ENCODE measurements at places on chromosomes 5 and 9.

- no peaks in the 10 kb centered on the region for H3K36me3 ChIP-seq
- no peak overlapping the region for H3K27ac ChIP-seq
- no peak for DNase-seq
- H3K27me3 ChIP-seq = no peaks in the 10 kb centered on the region
- H3K4me3 ChIP-seq = no peak overlapping the region
- H3K4me1 ChIP-seq = peaks cover 3% of the 10 kb centered on the region
Measured at GRCh38 chr9:75071530-75072122, 16.3 kb downstream of the NMRK1 start.

- peaks cover 39% of the 10 kb centered on the region for H3K27me3 ChIP-seq
- H3K36me3 ChIP-seq = no peaks in the 10 kb centered on the region
- DNase-seq = no peak
- H3K27ac ChIP-seq = no peak overlapping the region
- H3K4me3 ChIP-seq = no peak overlapping the region
- no peaks in the 10 kb centered on the region for H3K4me1 ChIP-seq
Measured at GRCh38 chr9:124163760-124164255, 93.9 kb upstream of the NEK6 start.

DNA sequence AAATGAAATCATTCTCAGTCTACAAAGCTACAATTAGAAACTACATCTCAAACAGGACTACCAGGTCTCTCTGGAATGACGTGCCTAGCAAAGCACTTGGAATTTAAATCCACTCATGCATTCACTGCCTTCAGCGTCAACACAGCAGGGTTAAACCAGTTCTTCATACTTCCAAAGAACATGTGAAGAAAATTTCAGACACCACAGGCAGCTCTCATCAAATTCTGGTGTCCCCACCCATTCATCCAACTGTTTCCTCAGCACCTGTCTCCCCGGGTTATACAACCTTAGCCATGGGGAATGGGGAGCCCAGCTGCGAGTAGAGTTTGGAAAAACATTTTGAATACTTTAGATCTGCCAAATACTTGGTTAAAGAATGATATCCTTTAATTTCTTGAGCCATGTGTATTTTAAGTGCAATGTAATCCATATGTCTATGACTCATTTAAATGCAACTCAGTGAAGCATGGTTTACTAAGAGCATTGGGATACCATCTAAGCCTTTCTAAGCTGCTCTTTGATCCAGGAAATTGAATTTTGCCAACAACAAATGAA is 17.5 kb downstream of the ADAM19 start:
- peaks cover 4% of the 10 kb centered on the region for H3K36me3 ChIP-seq
- no peak for DNase-seq
- H3K4me1 ChIP-seq = peaks cover 2% of the 10 kb centered on the region
- no peak overlapping the region for H3K4me3 ChIP-seq
- no peaks in the 10 kb centered on the region for H3K27me3 ChIP-seq
- H3K27ac ChIP-seq = no peak overlapping the region

DNA sequence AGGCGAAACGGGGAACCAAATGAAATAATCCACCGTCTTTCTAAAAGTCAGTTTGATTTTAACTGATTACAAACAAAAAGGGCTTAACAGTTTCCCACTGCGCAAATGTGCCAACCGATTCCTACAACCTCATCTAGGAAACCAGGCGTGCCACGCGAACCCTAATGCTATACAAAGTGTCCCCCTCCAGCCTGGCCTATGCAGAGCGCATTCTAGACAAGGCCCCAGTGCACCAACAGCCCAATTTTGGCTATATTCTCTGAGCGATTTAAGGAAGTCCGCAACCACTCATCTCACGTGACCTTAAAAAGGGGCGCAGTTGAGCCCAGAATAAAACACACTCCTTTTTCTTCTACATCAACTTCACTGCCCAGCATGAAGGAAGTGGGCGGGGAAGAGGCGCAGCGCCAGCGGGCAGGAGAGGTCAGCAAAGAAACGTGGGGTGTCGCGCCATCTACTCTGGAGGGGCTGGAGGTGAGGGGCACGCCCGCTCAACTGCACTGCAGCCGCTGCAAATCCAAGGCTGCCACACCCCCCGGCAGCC is 779 bp downstream of the FAM13B start:
- DNase-seq = no peak
- peak overlapping the region; percentile 99 for H3K4me3 ChIP-seq
- no peaks in the 10 kb centered on the region for H3K27me3 ChIP-seq
- H3K27ac ChIP-seq = peak overlapping the region; percentile 99
- H3K36me3 ChIP-seq = peaks cover 5% of the 10 kb centered on the region

DNA sequence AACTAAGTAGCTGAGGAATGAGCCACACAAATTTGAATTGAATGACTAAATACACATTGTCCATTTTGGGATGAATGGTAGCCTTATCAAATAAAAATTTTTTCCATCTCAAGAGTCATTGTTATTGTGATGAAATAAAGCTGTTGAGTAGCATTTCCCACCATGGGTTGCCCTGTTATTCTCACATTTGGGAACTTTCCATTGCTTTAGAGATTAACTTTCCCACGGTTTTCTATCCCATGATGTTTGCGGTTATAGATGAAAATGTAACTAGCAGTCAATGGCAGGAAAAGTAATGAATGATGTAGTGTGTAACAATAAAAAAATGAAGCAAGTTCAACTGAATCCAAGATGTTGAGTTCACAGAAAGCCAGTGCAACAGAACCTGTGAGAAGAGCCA is 59.9 kb upstream of the PLPP1 start:
- no peaks in the 10 kb centered on the region for H3K36me3 ChIP-seq
- H3K4me1 ChIP-seq = peaks cover 37% of the 10 kb centered on the region
- DNase-seq = no peak
- H3K27me3 ChIP-seq = no peaks in the 10 kb centered on the region
- no peak overlapping the region for H3K4me3 ChIP-seq
- H3K27ac ChIP-seq = no peak overlapping the region

DNA sequence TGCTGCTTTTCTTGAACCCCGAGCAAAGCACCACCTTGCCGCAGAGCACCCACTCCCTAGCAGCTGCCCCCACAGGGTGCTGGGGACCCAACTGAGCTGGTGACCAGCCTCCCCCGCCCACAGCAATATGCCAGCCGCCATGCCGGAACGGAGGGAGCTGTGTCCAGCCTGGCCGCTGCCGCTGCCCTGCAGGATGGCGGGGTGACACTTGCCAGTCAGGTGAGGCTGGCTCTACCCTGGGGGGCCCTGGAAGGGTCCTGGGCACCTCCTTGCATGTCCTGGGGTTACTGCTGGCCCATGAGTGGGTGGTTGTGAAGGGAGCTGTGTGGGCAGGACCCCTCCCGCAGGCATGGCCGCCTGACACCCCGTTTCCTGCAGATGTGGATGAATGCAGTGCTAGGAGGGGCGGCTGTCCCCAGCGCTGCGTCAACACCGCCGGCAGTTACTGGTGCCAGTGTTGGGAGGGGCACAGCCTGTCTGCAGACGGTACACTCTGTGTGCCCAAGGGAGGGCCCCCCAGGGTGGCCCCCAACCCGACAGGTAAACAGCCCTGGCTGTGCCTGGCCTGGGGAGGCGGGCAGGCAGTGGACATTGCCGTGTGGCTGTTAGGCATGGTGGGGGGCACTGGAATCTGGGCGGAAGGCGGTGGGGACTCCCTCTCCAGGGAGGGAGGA is 7.2 kb downstream of the EGFL7 start:
- DNase-seq = no peak
- no peaks in the 10 kb centered on the region for H3K27me3 ChIP-seq
- H3K36me3 ChIP-seq = no peaks in the 10 kb centered on the region
- H3K27ac ChIP-seq = no peak overlapping the region

DNA sequence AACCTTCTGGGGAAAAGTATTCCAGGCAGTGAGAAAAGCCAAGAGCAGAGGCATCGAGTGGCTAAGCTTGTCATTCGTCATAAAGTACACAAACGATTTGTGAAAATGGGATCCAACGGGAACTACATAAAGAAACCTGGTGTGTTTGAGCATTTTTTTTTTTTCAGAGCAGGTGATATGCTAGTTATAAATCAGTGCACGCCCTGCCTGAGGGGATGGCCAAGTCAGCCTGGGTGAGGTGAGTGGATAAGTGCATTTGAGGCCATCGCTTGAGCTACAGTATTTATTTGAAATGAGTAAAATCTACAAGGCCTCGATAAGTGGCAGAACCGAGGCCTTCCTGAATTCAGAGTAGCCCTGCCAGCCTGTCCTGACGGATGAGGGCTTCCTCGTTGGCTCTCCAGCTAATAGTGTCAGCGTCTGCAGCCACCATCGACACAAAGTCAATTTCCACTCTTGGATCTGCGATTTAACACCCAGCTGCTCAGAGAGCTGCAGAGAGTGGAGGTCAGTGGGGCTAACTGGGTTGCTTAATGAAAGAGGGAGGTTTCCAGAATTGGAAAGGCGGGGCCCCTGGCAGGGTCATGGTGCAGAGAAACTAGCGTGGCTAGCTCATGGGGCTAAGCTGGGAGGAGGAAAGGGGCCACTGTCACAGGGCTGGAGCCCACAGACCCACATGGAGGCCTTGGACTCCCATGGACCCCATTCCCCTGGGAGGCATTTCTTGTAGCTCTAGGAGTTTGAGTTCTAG is 27.3 kb downstream of the PPARGC1B start:
- H3K27ac ChIP-seq = peak overlapping the region; percentile 41
- no peaks in the 10 kb centered on the region for H3K36me3 ChIP-seq
- H3K4me1 ChIP-seq = peaks cover 15% of the 10 kb centered on the region
- H3K4me3 ChIP-seq = no peak overlapping the region
- DNase-seq = no peak

GRCh38 chr5:120624021-120624563 is 160.0 kb downstream of the PRR16 start:
- no peaks in the 10 kb centered on the region for H3K36me3 ChIP-seq
- H3K4me1 ChIP-seq = peaks cover 9% of the 10 kb centered on the region

GRCh38 chr9:75930730-75931321 is 40.4 kb downstream of the PCSK5 start:
- no peaks in the 10 kb centered on the region for H3K27me3 ChIP-seq
- DNase-seq = no peak

DNA sequence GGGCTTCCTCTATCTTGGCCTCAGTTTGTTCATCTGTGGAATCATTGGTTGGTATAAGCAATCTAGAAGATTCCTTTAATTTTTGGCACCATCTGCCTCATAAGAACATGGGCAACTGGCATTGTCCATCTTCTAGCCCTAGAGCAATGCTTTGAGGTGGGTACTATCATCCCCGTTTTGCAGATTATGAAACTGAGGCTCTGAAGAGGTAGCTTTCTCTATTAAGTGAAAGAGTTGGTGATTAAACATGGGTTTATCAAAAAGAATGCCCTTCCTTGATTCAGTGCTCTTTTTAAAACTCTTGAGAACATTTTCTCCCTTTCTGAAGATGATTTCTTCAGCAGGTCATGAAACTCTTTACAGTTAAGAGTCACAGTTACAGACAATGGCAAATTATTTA is 42.4 kb upstream of the TGFBR1 start:
- H3K36me3 ChIP-seq = no peaks in the 10 kb centered on the region
- H3K27me3 ChIP-seq = no peaks in the 10 kb centered on the region
- peaks cover 17% of the 10 kb centered on the region for H3K4me1 ChIP-seq
- DNase-seq = no peak
- H3K27ac ChIP-seq = no peak overlapping the region
- no peak overlapping the region for H3K4me3 ChIP-seq

- peaks cover 4% of the 10 kb centered on the region for H3K36me3 ChIP-seq
- peaks cover 13% of the 10 kb centered on the region for H3K4me1 ChIP-seq
- DNase-seq = no peak
- H3K27ac ChIP-seq = peak overlapping the region; percentile 13
- H3K4me3 ChIP-seq = no peak overlapping the region
- no peaks in the 10 kb centered on the region for H3K27me3 ChIP-seq
Measured at GRCh38 chr5:32612134-32612888, 27.0 kb downstream of the SUB1 start.

GRCh38 chr9:124558777-124559470 is 51.7 kb upstream of the NR5A1 start:
- DNase-seq = no peak
- no peak overlapping the region for H3K4me3 ChIP-seq
- H3K27ac ChIP-seq = no peak overlapping the region
- no peaks in the 10 kb centered on the region for H3K36me3 ChIP-seq
- H3K27me3 ChIP-seq = no peaks in the 10 kb centered on the region

- H3K27me3 ChIP-seq = peaks cover 58% of the 10 kb centered on the region
- H3K27ac ChIP-seq = peak overlapping the region; percentile 87
- DNase-seq = peak; percentile 39
- peaks cover 29% of the 10 kb centered on the region for H3K4me1 ChIP-seq
Measured at GRCh38 chr5:93577854-93578812, 2.9 kb downstream of the NR2F1-AS1 start.

DNA sequence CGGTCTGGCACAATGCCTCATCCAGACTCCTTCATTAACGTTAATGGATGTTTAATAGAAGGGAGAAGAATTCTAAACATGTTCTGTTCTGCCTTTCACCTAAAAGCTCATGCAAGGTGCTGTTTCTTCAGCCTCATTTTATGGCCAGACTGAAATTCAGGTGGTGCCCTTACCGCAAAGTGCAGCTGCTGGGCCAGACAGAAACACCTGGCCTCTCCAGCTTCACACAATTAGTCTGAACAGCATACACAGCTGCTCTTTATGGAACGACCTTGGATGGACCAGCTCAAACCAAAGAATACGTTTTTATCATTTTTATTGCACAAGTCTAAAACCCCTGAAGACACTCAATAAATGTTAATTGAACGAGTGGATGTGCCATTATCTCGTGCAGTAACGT is 4.6 kb downstream of the SNCAIP start:
- H3K36me3 ChIP-seq = peaks cover 30% of the 10 kb centered on the region
- H3K27ac ChIP-seq = no peak overlapping the region
- no peak for DNase-seq
- no peak overlapping the region for H3K4me3 ChIP-seq
- no peaks in the 10 kb centered on the region for H3K27me3 ChIP-seq
- peaks cover 70% of the 10 kb centered on the region for H3K4me1 ChIP-seq

DNA sequence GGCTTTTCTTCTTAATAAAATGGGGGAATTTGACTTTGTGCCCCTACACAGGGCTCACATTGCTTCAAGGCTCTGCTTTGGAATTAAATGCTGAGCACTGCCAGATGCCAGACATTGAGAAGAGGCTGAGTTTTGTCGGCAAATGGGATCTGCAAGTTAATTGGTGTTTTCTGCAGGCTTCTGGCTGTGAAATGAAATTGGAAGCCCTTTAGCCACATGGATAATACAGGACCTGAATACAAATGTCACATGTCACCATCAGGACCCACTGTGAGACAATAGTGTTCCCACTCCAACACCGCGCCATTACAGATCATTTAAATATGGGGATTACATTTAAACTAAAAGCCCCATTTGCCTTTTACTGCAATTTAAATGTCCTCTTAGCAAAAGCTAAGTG is 164.4 kb downstream of the ZSWIM6 start:
- H3K4me3 ChIP-seq = no peak overlapping the region
- H3K27me3 ChIP-seq = no peaks in the 10 kb centered on the region
- peaks cover 2% of the 10 kb centered on the region for H3K4me1 ChIP-seq
- peaks cover 15% of the 10 kb centered on the region for H3K36me3 ChIP-seq
- no peak overlapping the region for H3K27ac ChIP-seq
- no peak for DNase-seq

GRCh38 chr5:94031631-94032030 is 290.2 kb upstream of the POU5F2 start:
- H3K4me1 ChIP-seq = peaks cover 6% of the 10 kb centered on the region
- H3K36me3 ChIP-seq = peaks cover 34% of the 10 kb centered on the region
- no peaks in the 10 kb centered on the region for H3K27me3 ChIP-seq
- H3K27ac ChIP-seq = no peak overlapping the region

Measured in mesothelial cell of epicardium (in vitro differentiated cells).